ENCODE measurements at places on chromosomes 16 and 17. TPM values are rescaled to one million over a fixed set of nuclear protein-coding genes. Genes with fewer than 3 reads are reported as not detected.

DNA sequence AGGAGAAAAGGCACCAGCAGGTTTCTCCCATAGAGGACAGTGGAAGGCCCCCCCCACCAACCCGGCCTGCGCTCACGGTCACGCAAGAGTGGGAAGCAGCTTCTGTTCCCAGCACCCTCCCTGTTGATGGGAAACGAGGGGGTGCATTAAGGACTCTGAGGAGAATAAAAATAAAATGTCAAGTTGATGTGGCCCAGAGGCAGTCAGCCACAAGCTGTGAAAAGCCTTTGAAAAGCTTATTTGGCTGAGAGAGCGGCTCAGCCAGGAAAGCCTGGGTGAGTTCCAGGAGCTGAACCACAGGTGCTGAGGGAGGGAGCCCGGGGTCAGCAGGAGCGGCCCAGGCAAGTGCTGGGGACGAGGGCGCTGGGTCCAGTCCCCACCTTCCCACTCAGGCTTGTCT, 26.9 kb upstream of the SPATA32 start:
- DNase-seq, result no peak

DNA sequence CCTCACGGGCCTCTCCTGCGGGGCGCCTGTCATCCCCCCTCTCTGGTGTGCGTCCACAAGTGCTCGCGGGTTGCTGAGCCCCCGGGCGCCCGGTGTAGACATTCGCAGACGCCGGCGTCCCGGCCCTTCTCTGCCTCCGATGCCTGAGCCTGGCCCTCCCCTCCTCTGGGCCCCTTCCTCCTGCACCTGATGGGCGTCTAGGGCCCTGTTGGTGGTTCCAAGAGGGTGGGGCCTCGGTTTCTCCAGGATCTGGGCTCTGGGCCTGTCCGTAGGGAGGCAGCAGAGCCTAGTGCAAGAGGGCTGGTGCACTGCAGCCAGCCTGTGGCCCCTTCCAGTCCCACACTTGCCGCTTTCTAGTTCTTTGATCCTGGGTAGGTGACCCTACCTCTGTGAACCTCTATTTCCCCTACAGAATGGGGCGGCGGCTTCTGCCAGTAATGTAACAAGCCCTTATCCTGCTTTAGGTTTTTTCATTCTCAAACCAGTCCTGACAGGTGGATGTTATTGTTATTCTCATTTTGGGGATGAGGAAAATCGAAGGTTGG, 623 bp downstream of the E4F1 start:
- DNase-seq, result peak; percentile 77

GRCh38 chr16:64312292-64312691, 809.6 kb downstream of the CDH11 start:
- DNase-seq, result no peak

GRCh38 chr16:55470533-55471371, 8.2 kb upstream of the MMP2 start:
- no peak for DNase-seq

- DNase-seq, result no peak
Observed at GRCh38 chr16:31333686-31334649, 21.0 kb upstream of the ITGAX start.

DNA sequence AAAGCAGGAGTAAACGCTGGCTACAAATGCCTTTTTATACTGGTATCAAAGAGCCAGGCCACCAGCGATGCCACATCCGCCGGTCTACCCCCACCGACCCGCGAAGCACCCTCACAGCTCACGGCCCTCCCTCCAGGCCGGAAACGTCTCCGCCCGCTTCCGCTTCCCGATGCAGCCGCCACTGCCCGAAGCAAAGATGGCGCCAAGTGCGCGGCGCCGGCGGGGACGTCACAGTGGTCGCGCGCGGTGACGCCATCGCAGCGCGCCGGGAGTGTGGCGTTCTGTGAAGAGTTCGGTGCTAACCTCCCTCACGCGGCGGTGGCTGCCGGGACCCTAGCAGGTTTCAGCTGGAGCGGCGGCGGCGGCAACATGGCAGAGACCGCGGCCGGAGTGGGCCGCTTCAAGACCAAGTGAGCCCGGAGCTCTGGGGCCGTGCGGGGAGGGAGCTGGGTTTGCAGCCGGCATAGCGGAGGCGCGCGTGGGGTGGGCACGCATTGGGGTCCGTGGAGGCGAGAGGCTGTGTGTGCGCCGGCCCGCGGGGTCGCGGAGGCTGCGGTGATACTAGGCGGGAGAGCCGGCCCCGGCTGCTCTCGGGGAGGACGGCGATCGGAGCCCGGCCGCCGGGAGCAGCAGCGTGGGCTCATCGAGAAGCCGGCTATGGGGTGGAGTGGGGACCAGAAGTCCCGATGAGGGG, at the start of gene TBL3:
TBL3 (plus strand) TSS at position 258 of the 694 bp plus-strand sequence; CDS start at position 370, 112 bp downstream.
- peak; percentile 96 for DNase-seq

DNA sequence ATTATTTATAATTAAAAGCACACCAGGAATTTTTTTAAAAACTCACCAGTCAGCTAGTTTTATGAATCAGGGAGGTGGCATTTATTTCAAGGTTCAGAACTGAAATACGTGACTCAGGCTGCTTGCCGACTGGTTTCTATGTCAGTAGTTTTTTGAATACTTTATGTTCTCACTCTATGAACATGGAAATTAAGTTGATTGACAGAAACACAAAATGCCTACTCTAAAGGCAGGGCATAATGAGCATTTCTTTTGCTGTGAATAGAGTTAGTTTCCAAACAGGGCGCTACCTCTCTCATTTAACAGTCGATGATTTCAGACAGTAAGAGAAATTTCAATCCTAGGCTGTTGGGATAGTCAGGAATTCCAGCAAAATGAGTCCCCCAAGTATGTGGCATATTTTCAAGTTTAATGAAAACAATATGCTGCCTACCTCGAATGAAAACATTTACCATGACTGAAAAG, 6.7 kb downstream of the HS3ST3B1 start:
- no peak for DNase-seq

DNA sequence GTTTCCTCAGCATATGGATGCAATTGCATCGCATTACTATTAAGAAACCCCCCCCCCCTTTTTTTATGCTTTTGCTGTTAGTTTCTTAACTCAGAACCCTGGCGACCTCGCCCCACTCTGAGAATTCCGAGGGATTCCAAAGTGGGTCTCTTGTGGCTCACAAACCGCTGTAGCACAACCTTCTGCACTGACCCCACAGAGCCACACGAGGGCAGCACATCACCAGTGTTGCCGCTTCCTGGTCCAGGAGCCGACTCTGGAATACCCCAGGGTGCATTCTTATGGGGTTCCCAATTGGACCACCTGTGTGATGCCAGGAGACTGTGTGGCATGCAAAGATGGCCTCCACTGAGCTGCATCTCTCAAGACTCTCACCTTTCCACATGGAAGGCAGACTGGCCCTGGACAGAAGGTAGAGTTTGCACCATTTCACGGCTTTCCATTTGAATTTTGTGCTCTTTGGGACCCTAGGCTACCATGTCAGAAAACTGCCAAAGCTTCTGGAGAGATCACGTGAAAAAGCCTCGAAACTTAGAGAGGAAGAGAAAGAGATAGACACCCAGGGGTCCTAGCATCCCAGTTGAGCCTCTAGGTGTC, 432.7 kb upstream of the ASIC2 start:
- DNase-seq, result peak; percentile 44

DNA sequence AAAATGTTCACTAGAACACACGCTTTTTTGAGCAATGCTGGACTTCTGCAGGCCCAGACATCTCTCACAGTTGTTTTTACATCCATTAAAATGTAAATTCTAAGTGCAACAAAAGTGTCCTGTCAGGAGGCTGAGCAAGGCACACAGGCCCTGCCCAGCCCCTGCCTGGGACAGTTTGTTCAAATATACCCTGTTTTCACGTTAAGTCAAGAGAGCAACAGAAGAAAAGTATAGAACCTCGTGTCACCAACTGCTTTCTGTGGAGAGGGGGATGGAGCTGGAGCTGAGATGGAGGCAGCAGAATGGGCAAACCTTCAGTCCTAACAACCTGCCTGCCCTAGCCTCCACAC, 4.3 kb upstream of the HOXB2 start:
- DNase-seq, result no peak

DNA sequence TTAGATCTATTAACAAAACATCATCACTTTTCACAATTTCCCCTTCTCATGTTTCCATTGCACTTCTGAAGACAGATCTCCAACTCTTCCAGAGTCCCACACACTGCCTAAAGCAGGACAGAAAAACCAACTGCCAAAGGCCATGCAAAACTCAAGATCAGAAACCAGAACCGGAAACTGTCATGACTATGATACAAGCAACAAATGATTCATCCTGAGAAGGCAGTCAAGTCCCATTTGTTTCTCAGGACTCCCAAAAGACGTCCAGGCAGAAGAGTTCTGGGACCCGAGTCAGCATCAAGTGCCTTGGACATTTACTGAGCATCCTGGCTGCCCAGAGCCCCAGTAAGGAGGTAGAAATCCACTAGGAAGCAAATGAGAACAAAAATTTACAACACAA, 38.8 kb downstream of the ERN1 start:
- peak; percentile 76 for DNase-seq

DNA sequence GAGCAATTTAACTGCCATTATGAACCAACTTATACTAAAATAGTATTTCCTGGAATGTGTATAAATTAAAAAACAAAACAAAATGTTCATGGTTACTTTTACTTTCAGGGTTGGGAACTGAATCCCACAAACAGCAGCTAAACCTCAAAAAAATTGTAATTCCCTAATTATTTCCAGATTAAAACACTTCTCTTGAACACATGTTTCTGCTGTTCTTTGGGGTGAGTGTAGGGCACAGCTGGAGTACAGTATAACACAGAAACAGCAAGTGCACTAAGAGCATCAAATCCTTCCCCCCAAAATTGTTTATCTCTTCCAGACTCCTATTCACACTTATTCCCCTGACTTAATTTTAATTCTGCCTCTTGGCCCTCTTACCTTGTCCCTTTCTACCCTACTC, 56.4 kb downstream of the KANSL1 start:
- no peak for DNase-seq

The SPATA32 gene
- not detected for total RNA-seq

The TVP23A gene
- total RNA-seq, result not detected

The RPL38 gene
- 3,826 TPM for total RNA-seq

The IL17C gene
- total RNA-seq, result not detected

The KRTAP9-2 gene
- not detected for total RNA-seq
